ENCODE measurements at places on chromosomes 7 and 10. TPM values are rescaled to one million over a fixed set of nuclear protein-coding genes. Genes with fewer than 3 reads are reported as not detected.

GRCh38 chr7:1021366-1021765 is 23.0 kb upstream of the GPR146 start:
- no peak for DNase-seq

DNA sequence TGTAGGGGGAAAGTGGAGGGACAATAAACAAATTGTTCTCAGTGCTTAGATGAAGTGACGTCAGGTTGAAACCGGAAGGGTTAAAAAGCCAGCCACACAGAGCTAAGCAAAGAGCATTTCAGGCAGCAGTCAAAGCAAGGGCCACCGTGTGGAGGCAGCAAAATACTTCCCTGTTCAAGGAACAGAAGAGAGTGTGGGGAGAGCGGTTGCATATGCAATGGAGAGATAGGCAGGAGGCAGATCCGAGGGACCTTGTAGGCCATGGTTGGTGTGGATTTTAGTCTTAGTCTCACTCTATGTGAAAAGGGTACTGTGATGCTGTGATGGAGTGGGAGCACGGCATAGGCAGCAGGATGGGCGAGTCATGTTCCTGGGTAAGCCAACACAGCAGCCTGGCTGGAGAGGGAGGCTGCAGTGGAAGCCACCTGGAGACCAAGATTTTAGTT is 3.8 kb upstream of the STN1 start:
- DNase-seq: no peak

DNA sequence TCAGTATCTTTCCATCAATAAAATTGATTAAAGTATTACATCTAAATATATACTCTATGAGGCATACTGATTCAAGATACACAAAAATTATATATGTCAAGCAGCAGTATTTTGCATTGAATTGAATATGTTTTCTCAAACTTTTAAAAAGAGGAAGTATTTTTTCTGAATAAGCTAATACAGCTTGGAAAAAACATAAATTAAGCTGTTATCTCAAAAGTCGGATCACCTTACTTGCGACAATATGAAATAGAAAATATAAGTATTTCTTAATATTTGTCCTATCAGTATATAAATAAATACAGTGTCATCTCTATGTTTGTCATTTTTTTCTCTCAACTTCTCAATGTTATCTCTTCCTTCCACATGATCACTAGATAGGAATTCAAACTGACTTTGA is 139.3 kb downstream of the MBL2 start:
- DNase-seq: no peak

DNA sequence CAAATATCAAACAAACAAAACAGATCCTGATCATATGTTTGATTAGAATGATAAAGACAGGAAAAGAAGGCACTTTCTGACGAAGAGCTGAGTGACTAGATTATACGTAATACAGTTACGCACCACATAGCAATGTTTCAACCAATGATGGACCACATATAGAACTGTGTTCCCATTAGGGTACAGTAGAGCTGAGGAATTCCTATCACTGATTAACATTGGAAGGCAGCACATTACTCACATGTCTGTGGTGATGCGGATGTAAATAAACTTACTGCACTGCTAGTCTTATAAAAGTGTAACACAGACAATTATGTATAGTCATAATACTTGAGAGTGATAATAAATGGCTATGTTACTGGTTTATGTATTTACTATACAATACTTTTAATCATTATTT is 98.3 kb downstream of the PTN start:
- no peak for DNase-seq

GRCh38 chr10:34786464-34786863 is 28.6 kb downstream of the PARD3 start:
- no peak for DNase-seq

DNA sequence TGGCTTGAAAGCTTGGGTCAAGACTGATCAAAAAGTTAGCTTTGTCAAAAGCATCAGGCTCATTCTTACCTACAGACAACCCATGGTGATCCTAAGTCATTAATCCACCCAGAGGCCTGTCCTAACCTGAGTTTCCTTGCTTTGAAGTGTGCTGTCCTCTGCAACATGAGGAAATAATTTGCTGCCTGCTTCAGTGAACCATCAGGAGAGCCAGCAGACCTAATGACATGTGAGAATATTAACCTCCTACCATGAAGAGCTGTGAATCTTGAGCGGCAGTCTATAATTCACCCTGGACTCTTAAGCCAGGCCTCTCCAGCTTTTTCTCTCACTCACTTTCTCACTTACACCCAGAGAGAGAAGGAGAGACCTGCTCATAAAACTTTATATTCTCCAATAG is 590.0 kb downstream of the LRMDA start:
- DNase-seq: no peak

NXPH1 gene
- total RNA-seq: not detected

- DNase-seq: no peak
Measured at GRCh38 chr7:983004-983615, at the start of gene CYP2W1. CYP2W1 (plus strand) TSS chr7:983181; CDS start chr7:983212, 31 bp downstream.

DNA sequence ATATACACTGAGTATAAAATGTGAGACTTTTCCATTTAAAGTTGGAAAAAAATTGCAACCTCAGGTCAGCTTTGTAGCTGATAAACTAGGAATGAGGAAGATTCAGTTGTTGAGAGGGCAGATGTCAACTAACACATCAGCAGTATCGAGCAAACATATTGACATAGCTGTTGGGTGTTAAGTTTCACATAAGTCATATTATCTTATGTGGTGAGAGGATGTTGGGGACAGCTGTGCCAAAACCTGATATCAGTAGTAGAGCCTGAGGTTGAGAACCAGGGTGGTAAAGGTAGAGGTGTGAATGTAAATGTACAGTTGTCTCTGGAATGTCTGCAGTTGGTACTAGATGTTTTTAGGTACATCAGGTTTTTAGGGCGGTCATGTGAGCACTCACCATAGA is 5.0 kb downstream of the ZRANB1 start:
- no peak for DNase-seq

GRCh38 chr10:21726601-21727225 is 192.7 kb downstream of the MLLT10 start:
- no peak for DNase-seq

TMEM130 gene
- total RNA-seq: 0.10 TPM

DNA sequence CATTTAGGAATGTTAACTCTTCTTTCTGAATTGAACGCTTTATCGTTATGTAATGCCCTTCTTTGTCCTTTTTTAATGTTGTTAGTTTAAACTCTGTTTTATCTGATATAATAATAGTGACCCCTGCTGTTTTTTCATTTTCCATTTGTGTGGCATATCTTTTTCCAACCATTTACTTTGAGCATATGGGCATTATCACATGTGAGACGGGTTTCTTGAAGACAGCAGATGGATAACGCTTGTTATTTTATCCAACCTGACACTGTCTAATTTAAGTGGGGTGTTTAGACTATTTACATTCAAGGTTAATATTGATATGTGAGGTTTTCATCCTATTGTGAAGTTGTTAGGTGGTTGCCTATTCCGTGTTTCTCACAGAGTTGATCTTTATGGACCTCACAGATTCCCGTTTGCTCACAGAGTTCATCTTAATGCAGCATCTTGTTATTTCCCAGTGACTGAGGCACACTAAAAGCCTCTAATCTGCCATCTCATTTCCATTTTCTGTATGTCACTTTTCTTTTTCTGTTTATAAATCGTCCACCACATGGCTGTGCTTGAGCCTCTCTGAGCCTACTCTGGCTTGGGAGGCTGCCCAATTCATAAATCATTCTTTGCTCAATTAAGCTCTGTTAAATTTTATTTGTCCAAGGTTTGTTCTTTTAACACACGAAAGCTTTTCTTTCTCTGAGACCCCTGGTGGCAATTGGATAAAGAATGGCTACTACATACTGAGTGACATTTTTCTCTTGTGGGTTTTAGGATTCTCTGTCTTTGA is 286.2 kb downstream of the HTR7 start:
- DNase-seq: no peak

VWC2 gene
- not detected for total RNA-seq

DNA sequence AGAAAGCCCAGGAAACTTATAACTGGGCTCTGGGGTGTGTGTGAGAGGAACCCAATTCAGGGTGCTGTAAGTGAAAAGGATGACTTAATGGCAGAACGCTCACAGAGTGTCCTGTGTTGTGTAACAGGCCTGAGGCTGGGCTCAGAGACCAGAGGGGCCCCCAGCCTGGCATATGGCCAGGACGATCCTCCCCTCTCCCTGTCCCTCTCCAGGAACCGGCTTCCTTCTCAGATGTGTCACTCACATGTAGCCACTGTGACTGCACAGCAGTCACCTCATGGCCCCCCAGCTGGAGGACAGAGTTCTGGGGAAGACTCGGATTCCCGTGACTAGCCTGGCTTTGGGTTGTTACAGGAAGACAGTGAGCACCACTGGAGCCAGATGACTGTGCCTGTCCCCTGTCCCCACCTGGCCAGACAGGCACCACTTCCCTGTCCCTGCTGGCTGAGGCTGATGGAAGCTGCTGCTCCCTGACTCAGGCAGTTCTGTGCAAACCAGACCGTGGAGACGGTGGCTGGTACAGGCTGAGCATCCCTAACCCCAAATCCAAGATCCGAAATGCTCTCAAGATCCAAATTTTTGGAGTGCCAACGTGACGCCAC is 220.5 kb downstream of the MLLT10 start:
- DNase-seq: no peak

DNA sequence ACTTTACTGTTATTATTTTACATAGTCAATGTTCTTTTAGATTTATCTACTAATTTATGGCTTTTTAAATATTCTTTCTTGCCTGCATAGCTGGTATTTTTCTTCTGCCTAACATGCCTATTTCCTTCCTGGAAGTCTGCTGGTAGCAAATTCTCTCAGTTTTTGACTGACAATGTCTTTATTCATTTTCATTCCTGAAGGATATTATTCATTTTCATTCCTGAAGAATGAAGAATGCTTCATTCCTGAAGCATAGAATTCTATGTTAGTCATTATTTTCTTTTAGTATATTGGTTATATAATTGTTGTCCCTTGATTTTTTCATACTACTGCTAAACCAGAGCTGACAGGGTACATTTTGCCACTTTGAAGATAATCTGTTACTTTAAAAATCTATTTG is 41.8 kb downstream of the TMEM168 start:
- no peak for DNase-seq

TMED4 gene
- 45.5 TPM for total RNA-seq

- no peak for DNase-seq
Measured at GRCh38 chr7:117590191-117590590, 110.4 kb downstream of the CFTR start.

DNA sequence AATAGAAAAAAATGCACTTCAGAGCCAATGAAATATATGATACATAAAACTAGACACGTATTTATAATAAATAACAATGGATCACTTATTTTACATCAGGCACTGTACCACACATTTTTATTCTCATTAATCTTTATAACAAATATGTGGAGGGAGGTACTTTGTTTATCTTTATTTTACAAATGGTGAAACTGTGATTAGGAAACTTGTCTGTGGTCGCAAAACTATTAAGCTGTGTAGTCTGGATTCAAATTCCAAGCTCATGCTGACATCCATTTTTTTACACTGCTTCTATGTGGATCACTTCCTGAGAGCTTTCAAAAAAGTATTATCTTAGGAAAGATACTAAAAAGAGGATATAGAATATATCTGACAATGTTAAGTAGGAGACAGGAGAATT is 978.6 kb downstream of the SORCS1 start:
- no peak for DNase-seq

DNA sequence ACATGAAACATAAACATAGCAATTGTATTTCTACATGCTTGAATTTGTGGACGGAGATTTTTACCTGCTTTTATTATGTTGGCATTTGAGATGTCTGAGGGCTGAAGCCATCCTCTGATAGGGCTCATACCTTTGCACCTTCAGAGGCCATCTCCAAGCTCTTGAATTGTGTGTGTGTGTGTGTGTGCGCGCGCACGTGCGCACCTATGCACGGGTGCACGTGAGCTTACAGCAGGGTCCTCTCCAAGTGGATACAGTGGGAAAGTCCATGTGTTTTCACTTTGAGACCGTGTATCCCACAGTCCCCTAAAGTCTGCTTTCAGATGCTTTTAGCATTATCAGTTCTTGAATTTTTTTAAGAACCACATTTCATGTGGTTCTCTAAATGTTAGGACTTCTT is 178.6 kb downstream of the RAB11FIP2 start:
- DNase-seq: no peak

DNA sequence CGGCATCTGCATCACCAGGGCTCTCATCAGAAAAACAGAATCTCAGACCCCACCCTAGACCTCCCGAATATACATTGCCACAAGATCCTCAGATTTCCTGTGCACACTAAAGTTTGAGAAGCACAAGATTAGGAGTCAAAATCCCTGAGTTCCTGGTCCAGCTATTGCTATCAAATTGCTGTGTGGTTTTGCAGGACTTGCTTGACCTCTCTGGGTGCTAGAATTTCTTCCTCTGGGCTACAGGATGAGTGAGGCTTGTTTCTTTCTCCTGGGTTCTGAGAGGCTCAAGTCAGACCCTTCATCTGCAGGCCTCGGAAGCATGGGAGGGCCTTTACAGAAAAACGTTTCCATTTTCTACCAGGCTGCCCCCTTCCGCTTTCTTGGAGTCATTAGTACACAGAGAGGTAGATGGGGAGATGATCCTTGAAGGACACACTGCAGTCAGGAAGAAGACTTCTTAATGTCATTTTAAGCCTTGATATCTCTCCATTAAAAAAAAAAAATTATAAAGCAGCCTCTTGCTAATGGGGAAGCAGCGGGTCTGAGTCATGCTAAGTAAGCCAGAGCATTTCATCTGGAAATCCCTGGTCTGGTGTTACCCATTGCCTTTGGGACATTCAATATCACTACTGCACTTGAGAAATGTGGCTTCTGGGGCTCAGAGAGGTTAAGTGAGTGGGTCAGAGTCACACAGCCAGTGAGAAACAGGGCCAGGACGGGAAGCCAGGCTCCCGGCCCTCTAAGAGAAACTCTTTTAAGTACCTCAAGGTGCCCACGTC is 173.5 kb downstream of the KCNMA1 start:
- DNase-seq: no peak

TMEM60 gene
- 5.3 TPM for total RNA-seq

DNA sequence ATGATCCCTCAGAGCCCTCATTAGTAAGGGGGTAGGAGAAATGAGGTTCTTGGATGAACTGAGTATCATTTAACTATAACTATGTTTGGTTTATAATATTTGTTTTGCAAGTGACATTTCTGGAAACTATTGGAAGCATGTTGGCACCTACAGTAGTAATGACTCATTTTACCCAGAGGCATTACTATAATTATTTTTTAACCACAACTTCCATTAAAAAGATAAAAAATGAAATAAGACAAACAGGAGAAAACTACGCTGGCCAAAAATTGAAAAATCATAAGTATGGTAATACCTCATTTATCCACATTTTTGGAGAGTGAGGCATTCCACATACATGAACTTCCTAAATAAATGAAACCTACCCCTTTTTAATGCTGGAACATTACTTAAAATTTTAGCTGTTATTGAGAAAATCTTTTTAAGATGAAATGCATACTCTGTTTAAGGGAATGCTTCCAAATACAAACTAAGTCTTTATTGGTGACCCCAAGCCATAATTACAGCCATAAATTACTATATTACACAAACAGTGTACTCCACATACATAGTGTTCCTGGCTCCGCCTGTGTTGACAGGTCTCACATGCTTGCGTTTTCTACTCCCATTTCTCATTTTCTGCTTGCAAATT is 84.6 kb upstream of the CAPZA2 start:
- DNase-seq: no peak

- no peak for DNase-seq
Measured at GRCh38 chr10:14396411-14397048, 65.8 kb upstream of the FRMD4A start.

- peak; percentile 69 for DNase-seq
Measured at GRCh38 chr7:39414224-39415035, 151.8 kb upstream of the YAE1 start.
